Activated CD8-positive, alpha-beta T cell treated with anti-CD3 and anti-CD28 coated beads, Interleukin-2, amount 10 ng/mL, durations not matched to agents 7 days and 5 days (primary cell): ENCODE measurements at places on chromosomes 1 and 21. TPM values are rescaled to one million over a fixed set of nuclear protein-coding genes. Genes with fewer than 3 reads are reported as not detected.
A peak's percentile ranks its signal among the peaks of the same experiment; 100 is the strongest.

GRCh38 chr1:155648207-155649147 lies 38.5 kb downstream of the MSTO1 start:
- no peaks in the 10 kb centered on the region for H3K36me3 ChIP-seq
- H3K4me1 ChIP-seq: no peaks in the 10 kb centered on the region
- H3K4me3 ChIP-seq: no peak overlapping the region
- no peak overlapping the region for H3K27ac ChIP-seq
- peaks cover 13% of the 10 kb centered on the region for H3K27me3 ChIP-seq
- no peak for DNase-seq

DNA sequence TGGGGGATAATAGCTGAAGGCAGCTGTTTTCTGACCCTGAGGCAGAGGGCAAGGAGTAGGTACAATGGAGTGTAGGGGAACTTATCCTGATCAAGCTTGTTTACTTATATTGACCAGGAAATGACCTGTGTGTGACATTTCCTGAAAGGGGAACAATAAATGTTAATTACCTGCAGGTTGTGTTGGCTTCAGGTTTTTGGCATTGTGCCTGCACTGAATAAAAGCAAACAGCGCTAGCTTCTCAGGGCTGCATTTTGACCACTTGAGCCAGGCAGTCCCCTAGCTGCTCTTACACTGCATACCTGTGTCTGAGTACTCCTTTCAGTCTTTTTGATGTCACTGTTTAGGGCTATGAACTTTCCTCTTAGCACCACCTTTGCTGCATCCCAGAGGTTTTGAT lies 40.6 kb downstream of the DRAM2 start:
- H3K4me1 ChIP-seq: no peaks in the 10 kb centered on the region
- H3K36me3 ChIP-seq: no peaks in the 10 kb centered on the region
- no peak for DNase-seq
- no peak overlapping the region for H3K27ac ChIP-seq

The HENMT1 gene
- 40.5 TPM for total RNA-seq

DNA sequence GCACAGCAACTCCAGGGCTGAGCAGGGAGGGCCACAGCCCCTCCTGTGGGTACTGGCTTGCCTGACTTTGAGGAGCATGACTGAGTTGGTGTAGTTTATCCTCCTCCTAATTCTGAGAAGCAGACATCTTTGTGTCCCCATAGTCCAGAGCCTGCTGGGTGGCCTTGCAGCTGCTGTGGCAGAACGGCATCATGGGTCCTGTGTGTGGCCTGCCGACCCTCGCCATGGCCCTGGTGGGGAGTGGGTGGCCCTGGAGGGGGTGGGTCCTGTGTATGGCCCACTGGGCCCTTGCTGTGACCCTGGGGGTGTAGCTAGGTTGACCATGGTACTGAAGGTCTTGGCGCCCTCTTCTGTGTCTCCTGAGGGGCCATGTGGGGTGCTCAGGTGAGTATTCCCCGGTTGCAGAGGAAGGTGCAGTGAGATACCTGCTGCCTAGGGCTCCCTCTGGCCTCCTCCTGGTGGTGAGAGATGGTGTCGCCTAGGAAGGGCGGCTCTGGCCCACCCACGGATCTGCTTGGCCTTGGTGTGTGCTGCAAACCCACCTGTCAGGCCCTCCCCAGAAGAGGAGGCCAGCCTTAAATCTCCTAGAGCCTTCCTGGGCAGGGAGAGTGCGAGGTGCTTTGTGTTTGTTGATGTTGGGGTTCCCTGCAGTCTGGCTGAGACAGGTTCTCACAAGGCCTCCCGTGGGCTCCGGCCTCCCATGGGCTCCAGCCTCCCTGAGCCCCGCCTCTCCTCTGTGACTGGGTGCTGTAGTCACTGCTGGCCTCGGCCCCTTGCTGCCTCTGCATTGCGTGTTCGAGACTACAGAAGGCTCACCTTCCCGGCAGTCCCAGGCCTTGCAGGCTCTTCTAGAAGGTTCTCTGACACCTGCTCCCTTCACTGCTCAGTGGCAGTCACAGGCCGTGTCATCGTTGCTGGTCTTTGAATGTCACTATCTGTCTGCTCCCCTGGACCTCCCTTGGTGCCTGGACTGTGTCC lies 7.8 kb downstream of the SNAP47 start:
- H3K36me3 ChIP-seq: no peaks in the 10 kb centered on the region
- no peak for DNase-seq
- H3K27me3 ChIP-seq: no peaks in the 10 kb centered on the region
- no peak overlapping the region for H3K4me3 ChIP-seq
- H3K27ac ChIP-seq: no peak overlapping the region

GRCh38 chr1:68188060-68188538 lies 44.2 kb downstream of the WLS start:
- H3K4me3 ChIP-seq: no peak overlapping the region
- no peak for DNase-seq
- H3K27ac ChIP-seq: no peak overlapping the region
- no peaks in the 10 kb centered on the region for H3K36me3 ChIP-seq
- no peaks in the 10 kb centered on the region for H3K27me3 ChIP-seq
- no peaks in the 10 kb centered on the region for H3K4me1 ChIP-seq

The KIRREL1 gene
- total RNA-seq: not detected

DNA sequence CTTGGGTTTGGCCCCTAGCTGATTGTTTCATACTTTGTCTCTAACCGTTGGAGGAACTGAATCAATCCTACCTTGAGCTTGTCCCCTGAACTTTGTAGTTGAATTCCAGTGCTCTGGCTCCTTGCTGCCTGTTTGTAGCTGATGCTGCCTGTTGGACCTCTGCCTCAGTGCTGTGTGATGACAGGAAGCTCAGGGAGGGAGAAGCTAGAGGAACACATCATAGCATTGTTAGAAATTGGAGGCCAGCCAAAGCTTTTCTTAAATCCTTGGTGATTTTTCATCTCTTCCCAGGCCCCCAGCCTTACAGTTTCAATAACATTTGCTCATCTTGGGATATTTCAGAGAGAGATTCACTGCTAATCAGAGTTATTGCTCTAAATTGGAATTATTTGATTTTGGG lies 34.0 kb downstream of the MACF1 start:
- H3K4me1 ChIP-seq: peaks cover 8% of the 10 kb centered on the region
- no peak for DNase-seq
- no peaks in the 10 kb centered on the region for H3K27me3 ChIP-seq
- H3K27ac ChIP-seq: peak overlapping the region; percentile 75
- H3K4me3 ChIP-seq: no peak overlapping the region

DNA sequence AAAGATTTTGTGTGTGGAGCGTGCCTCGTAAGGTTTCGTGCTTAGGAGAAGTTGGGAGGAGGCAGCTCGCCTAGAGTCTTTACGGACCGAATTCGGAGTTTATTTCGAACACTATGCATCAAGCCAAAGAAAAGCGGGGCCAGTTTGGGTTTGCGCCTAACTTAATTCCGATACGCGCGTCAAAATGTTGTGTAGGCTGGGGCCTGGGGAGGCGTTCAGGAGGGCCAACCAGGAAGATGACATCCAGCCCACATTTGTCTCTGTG lies 6.4 kb downstream of the FOXD2 start:
- H3K27me3 ChIP-seq: peaks cover 21% of the 10 kb centered on the region
- DNase-seq: no peak

GRCh38 chr1:76507376-76507775 lies 359.9 kb upstream of the ST6GALNAC5 start:
- no peak overlapping the region for H3K27ac ChIP-seq
- no peaks in the 10 kb centered on the region for H3K27me3 ChIP-seq
- H3K36me3 ChIP-seq: no peaks in the 10 kb centered on the region
- H3K4me3 ChIP-seq: no peak overlapping the region
- DNase-seq: no peak

DNA sequence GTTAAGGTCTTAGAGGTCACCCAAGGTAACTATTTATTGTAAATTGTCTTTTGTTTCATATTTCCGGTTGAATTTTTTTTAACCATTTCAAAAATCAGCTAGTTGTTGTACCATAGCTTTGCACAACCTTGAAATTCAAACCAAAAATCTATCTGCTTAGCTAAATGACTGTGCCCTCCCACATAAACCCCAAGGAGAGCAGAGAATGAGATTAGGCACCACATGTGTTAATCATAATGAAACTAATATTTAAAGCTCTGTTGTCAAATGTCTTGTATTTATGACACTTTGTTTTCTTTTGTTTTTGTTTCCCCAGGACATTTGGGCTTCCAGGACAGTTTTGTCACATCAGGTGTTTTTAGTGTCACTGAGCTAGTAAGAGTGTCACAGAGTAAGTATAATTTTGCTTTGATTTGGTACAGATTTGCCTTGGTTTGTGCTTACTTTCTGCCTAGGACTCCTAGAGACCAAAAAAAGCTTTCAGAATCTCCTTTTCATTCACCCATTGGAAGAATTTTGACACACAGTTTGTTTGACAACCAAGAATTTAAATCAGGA lies 249.9 kb downstream of the NFIA start:
- peak; percentile 28 for DNase-seq
- H3K4me1 ChIP-seq: peaks cover 8% of the 10 kb centered on the region
- no peak overlapping the region for H3K4me3 ChIP-seq
- no peaks in the 10 kb centered on the region for H3K36me3 ChIP-seq

The HRNR gene
- total RNA-seq: not detected

The ARTN gene
- total RNA-seq: 0.68 TPM

- H3K4me3 ChIP-seq: no peak overlapping the region
- no peak overlapping the region for H3K27ac ChIP-seq
- no peaks in the 10 kb centered on the region for H3K4me1 ChIP-seq
- DNase-seq: no peak
- no peaks in the 10 kb centered on the region for H3K27me3 ChIP-seq
Measured at GRCh38 chr1:72122099-72122880, 160.0 kb downstream of the NEGR1 start.

GRCh38 chr1:234111458-234112142 lies 207.1 kb downstream of the SLC35F3 start:
- no peak overlapping the region for H3K27ac ChIP-seq
- no peaks in the 10 kb centered on the region for H3K36me3 ChIP-seq
- no peak for DNase-seq
- peaks cover 6% of the 10 kb centered on the region for H3K4me1 ChIP-seq
- H3K27me3 ChIP-seq: peaks cover 28% of the 10 kb centered on the region
- no peak overlapping the region for H3K4me3 ChIP-seq

The NES gene
- total RNA-seq: not detected

- no peak for DNase-seq
- no peaks in the 10 kb centered on the region for H3K27me3 ChIP-seq
- H3K36me3 ChIP-seq: peaks cover 44% of the 10 kb centered on the region
- H3K4me3 ChIP-seq: no peak overlapping the region
- peaks cover 5% of the 10 kb centered on the region for H3K4me1 ChIP-seq
- no peak overlapping the region for H3K27ac ChIP-seq
Measured at GRCh38 chr1:12370333-12370975, 140.6 kb downstream of the VPS13D start.

The C1orf53 gene
- 0.68 TPM for total RNA-seq

DNA sequence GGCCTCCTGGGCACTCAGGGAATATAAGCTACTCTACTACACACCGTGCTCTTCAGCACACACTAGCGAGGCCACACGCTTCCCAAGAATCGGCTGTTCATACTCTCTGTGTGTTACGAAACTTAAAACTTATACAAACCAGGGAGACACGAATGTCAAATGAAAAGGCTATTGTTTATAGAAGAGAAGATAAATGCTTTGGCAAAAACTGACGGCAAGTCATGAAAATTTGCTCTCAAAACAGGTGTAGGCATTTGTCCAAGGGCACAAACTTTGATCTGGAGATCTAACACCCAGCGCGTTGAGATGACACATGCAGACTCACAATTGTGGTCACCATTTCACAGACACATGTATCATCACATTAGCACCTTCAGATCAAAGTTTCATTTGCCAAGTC lies 46.1 kb downstream of the USP48 start:
- H3K4me1 ChIP-seq: peaks cover 18% of the 10 kb centered on the region
- no peak overlapping the region for H3K4me3 ChIP-seq
- no peak for DNase-seq
- no peaks in the 10 kb centered on the region for H3K27me3 ChIP-seq

- H3K4me1 ChIP-seq: peaks cover 7% of the 10 kb centered on the region
- H3K27ac ChIP-seq: no peak within 1 kb of the TSS
- DNase-seq: no peak
- H3K4me3 ChIP-seq: no peak within 1 kb of the TSS
Measured at GRCh38 chr1:24142546-24143534, at the start of gene IL22RA1. Gene IL22RA1 (minus strand): TSS chr1:24143140. CDS start chr1:24143082, 58 bp downstream.

GRCh38 chr1:41135196-41135947 lies 106.7 kb downstream of the SCMH1 start:
- peaks cover 58% of the 10 kb centered on the region for H3K36me3 ChIP-seq
- H3K4me1 ChIP-seq: no peaks in the 10 kb centered on the region
- no peak overlapping the region for H3K4me3 ChIP-seq
- DNase-seq: no peak

DNA sequence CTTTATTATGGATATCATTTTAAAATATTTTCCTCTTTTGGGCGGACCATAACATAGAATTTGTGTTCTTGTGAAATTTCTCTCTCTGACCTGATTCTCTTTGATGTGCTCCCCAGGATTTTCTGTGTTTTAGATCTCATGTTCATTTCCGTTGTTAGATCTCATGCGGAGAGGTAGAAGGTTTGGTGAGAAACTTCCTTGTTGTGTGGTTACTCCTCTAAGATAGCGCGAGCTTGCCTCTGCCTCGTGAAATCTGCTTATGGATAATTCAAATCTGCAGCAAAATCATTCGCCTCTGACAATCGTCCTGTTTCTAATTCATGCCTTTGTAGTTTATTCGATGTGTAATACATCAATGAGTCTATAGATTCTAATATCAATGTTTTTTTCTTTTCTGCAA lies 580.4 kb downstream of the USP25 start:
- H3K36me3 ChIP-seq: no peaks in the 10 kb centered on the region
- H3K27me3 ChIP-seq: no peaks in the 10 kb centered on the region
- H3K27ac ChIP-seq: no peak overlapping the region
- H3K4me1 ChIP-seq: no peaks in the 10 kb centered on the region
- DNase-seq: no peak

The AGMAT gene
- 10.4 TPM for total RNA-seq

- H3K4me3 ChIP-seq: no peak overlapping the region
- H3K27me3 ChIP-seq: no peaks in the 10 kb centered on the region
- H3K36me3 ChIP-seq: peaks cover 59% of the 10 kb centered on the region
- DNase-seq: no peak
Measured at GRCh38 chr1:41013796-41014195, 7.7 kb downstream of the SLFNL1 start.

DNA sequence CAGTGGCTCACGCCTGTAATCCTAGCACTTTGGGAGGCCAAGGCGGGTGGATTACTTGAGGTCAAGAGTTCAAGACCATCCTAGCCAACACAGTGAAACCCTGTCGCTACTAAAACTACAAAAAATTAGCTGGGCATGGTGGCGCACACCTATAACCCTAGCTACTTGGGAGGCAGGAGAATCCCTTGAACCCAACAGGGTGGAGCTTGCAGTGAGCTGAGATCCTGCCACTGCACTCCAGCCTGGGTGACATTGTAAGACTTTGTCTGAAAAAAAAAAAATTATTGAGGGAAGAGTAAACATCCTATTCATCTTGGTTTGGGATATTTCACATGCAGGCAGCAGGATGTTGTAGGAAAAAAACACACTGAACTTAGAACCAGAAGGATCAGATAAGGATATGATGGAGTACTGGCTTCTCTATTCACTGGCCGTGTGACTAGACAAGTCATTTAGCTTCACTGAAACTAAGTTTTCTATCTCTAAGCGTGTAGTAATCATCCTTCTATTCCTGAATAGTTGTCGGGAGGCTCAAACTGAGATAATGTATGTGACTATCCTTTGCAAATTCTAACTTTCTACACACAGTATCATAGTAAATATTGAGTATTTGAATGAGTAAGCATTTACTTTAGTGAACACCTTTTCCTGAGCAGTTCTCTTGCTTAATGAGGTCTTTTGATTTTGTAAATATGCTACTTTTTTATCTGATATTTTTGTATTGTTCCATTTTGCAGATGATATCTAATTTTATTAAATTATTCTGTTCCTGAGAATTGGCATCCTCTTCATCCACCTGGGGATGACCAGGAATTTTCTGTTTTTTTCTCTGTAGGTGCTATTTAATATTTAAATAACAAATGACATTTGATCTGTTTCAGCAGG lies 18.2 kb downstream of the CAP1 start:
- peak overlapping the region; percentile 90 for H3K27ac ChIP-seq
- peaks cover 83% of the 10 kb centered on the region for H3K36me3 ChIP-seq
- H3K4me3 ChIP-seq: peak overlapping the region; percentile 67

The KCNE2 gene
- total RNA-seq: not detected
